Right ventricle myocardium superior (tissue), 1 donor: ENCODE measurements at places on chromosomes 7 and 10. TPM values are rescaled to one million over a fixed set of nuclear protein-coding genes. Genes with fewer than 3 reads are reported as not detected.

PDGFA gene
- 34.5 TPM for total RNA-seq

SEMA3E gene
- total RNA-seq = 0.27 TPM

NEURL1 gene
- 0.05 TPM for total RNA-seq

- no peak for DNase-seq
Measured at GRCh38 chr10:87500646-87501048, 4.0 kb upstream of the MINPP1 start.

- no peak for DNase-seq
Measured at GRCh38 chr7:132213583-132213982, 362.7 kb downstream of the PLXNA4 start.

DNA sequence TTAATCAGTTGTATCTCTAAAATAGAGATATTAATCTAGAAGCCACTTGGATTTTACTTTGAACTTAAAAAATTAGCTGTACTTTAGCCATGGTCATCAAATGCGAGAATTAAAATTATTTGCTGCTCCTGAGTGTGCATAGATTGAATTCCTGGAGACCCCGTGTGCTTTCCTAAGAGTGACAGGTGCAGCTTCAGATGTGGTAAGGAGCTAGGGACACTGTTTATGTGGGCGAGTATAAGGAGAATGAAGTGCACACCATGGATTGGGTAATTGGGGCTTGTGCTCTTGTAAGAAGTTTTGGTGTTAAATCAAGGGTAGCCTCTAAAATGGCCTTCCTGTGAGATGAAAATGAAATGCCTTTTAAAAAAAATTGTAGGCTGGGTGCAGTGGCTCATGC lies 9.8 kb downstream of the PLCE1 start:
- DNase-seq = no peak

DNA sequence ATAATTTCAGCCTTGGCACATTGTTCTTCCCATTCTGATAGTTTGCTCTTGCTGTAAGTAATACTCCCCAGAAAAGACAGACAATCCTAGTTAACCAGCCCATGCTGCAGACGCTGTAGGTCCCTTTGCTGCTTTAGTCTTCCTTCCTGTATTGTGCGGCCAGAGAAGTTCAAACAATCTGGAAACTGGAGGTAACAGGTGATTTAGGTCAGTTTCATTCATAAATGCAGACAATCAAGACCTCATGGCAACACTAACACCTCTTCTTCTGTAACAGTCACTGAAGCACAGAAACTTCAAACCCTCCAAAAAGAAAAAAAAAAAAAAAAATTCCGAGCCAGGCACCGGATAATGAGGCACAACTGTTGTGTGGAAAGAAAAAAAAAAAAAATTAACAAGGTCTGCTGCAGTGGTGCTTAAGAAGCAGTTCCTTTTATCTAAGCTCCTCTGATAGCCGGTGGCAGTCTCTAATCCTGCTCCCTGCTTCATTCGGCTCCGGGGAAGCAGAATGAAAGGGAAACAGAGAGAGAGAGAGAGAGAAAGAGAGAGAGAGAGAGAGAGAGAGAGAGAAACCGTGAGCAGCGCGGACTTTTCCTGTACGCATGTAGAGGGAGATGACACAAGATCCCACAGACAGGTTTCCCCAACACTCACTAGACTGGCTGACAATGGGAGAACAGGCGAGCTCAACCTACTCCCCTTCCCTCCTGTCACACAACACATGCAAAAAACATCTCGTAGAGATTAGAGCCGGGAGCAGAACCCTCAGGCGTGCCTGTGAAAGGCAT lies at the start of gene SEMA3A:
Gene SEMA3A, minus strand, starts transcription at position 306 of the 788 bp plus-strand sequence. Its CDS starts 203 bp downstream, at position 103.
- DNase-seq = no peak

- DNase-seq = no peak
Measured at GRCh38 chr10:52400562-52400961, 86.5 kb downstream of the DKK1 start.

DNA sequence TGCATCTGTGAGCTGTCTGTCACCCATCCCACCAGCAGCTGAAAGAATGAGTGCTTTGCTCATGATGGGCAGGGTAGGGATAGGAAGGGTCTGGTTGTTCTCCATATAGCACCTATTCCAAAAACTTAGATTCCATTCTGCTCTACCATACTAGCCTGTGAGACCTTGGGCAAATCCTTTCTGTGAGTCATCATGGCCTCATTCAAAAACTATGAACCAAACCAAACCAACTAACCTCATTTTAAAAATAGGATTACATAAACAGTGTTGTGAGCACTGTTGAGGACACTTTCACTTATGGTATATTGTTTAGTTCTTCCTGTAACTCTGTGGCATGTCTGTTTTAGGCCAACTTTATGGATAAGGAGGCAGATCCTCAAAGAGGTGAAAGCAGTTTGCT lies 30.9 kb upstream of the STEAP4 start:
- DNase-seq = no peak

GRCh38 chr10:60096761-60097513 lies 190.6 kb upstream of the CCDC6 start:
- no peak for DNase-seq
